ENCODE measurements at places on chromosomes 3 and 15.

DNA sequence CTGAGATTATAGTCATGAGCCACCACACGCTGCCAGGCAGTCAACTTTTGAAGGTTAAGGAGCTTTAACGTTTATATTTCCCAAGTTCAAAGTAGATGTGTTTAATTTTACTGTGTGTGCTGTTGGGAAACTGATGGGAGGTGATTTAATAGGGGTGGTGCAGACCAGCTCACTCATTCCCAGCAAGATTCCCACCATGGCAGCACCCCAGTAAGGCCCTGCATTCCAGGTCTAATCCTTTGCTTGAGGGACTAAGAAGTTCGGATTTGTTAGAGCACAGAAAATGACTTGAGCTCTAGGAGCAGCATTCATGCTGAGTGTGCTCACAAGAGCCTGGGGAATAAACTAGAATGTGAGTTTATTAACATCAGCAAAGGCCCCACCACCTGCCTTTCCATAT, 25.2 kb downstream of the TSEN2 start:
- no peak for DNase-seq

DNA sequence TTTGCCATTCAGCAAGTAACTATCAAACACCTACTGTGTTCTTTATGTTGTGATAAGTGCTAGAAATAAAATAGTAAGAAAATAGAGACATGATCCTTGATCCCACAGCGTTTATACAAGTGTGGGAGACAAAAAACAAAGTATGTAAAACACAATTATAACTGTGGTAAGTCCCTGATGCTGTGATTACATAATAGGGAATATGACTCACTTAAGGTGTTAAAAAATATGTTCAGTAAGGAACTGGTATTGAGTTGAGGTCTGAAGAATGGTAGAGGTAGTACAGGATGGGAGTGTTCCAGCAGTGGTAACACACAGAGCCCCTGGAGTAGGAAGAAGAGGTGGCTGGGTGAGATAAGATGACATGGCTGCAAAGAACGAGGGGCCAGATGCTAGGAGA, 132.1 kb upstream of the TMC3 start:
- DNase-seq, result no peak

DNA sequence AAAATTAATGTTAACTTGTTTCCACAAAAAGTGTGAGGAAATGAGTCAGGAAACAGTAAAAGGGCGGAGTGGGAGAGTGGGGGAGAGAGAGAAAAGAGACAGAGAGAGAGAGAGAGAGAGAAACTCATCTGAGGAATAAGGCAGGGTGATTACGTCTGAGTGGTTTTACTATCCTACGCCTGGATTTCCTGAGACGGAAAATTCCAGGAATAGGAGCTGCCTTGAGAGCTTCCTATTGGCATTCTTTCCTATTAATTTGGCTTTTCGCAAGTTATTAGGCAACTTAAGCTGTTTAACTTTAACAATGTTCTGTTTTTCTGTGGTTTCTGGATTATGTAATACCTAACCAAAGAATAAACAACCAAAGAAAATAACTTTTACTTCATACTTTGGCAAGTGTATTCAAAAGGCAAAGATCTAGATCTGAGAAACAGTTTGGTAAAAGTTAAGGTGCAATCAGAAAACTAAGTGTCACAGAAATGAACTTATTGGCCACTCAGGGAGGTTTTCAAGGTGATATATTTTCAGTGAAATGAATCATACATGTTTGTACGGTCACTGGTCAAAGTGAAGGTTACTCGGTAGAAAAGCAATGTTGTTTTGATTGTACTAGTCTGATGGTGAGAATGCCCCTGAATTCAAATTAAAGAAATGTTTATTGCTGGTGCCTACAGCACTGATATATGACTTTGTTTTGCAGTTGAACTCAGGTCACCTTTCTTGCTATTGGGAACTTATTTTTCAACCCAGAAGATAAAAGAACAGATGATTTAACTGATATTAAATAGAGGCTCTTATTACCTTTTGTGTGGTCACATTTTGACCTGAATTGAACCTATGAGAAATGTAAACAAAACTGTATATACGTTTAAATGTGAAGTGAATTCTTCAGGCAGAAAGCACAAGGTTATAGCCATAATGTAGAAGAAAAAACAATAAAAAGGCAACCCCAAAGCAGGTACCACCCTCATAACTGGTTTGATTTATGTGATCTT, 39.9 kb upstream of the TNFSF10 start:
- peak; percentile 46 for DNase-seq

- DNase-seq, result no peak
Observed at GRCh38 chr3:152688313-152688712, 146.6 kb upstream of the P2RY1 start.

DNA sequence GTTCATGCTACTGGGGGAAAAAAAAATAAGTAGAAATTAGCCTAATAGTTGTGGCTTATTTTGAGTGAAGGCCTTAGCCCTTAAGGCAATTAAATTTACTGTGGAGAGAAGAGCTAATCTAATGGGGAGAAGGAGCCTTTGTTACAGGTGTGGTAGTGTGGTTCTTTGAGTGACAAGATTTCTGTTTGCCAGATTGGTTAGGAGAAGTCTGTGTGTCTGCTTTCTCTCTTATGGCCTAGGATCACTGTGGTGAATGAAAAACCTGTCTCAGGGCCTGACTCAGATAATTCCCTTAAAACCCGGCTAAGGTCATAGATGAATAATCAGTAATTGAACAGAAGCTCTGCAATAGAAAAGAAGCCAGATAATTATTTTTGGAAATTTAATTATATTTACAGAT, 27.0 kb downstream of the OPA1 start:
- no peak for DNase-seq
